ENCODE measurements at places on chromosomes 1 and 21.

DNA sequence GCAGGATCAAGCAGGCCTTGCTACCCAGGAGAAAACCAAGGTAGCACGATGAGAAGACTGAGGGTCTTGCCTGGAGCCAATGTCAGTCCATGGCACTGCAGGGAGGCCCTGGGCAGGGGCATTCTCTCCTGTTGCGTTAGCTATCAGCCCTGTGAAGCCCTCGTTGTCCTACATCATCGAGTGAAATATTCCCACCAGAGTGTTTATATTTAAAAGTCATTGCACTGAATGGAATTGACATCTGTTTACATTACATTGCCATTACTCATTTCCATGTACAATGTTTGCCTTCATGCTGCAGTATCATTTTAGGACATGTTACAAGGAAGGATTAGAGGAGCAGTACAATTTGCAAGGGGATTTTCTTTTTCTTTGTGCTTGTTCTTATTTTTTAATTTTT, 243.9 kb downstream of the KAZN start:
- no peak for DNase-seq

- no peak for DNase-seq
Measured at GRCh38 chr21:26849428-26850115, 4.4 kb upstream of the ADAMTS1 start.

GRCh38 chr21:32147041-32147440, 131.8 kb downstream of the MIS18A start:
- DNase-seq = no peak

GRCh38 chr21:35138665-35139381, 89.7 kb upstream of the RUNX1 start:
- DNase-seq = peak; percentile 4

All from ELF-1 (cell line).